A549 treated with ZK216348 at 1 μM for 4 hours (cell line): ENCODE measurements at places on chromosomes 7 and 10. TPM values are rescaled to one million over a fixed set of nuclear protein-coding genes. Genes with fewer than 3 reads are reported as not detected.

Gene LLCFC1
- total RNA-seq, result not detected in 5 replicates

Gene AQP1
- total RNA-seq, result 0.35 to 0.87 TPM (median 0.46 TPM) in 5 replicates

Gene PILRA
- 3.7 to 6.8 TPM (median 5.2 TPM) in 5 replicates for total RNA-seq

Gene ANKRD7
- total RNA-seq, result 0.28 TPM in 1 of 5 replicates, not detected in the others
